ENCODE measurements at places on chromosomes 7 and 10.

DNA sequence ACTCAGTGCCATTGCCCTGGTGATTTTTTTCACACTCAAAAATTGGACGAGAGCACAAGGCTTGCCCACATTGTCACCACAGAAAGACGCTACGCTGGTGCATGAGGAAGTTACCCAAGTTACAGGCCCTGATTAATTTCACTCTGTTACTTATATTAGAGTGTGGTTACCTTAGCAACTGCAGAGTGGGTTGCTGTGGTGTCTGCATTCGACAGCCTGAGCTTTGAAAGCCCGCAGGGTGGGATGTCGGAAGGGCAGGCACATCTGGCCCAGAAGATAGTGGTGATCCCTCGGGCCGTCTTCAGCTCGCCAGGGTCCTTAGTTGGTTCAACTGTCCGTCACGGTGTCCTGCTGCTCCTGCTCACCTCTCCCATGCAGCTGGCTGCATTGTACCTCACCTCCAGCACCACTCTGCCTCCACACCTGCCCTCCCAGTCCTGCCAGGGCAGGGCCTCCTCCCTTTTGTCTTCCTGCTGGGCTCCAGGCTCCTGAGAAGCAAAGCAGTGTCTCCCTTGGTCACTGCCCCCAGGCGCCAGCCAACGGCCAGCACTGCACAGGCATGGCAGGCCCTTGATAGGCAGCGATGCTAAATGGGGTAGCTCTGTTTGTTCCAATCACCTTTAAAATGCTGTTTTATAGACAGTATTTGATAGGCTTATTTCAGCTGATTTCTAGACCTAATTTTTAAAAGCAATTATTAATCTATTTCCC, 167.2 kb downstream of the EBF3 start:
- DNase-seq, result no peak

- DNase-seq, result no peak
Measured at GRCh38 chr10:80186364-80187012, 18.8 kb downstream of the ANXA11 start.

DNA sequence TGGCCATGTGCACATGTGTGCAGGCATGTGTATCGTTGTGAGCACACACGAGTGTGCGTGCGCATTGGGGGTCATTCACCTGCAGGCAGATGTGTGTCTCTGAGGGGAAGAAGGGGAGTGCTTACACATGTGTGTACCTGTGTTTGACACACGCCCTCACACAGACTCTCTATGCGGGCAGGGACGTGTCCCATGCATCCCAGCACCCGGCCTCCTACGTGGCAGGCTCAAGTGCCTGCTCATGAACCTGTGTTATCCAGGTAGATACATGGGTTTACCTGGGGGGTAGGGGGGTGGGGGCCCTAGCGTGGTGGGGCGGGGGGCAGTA, 18.6 kb downstream of the KCP start:
- no peak for DNase-seq

DNA sequence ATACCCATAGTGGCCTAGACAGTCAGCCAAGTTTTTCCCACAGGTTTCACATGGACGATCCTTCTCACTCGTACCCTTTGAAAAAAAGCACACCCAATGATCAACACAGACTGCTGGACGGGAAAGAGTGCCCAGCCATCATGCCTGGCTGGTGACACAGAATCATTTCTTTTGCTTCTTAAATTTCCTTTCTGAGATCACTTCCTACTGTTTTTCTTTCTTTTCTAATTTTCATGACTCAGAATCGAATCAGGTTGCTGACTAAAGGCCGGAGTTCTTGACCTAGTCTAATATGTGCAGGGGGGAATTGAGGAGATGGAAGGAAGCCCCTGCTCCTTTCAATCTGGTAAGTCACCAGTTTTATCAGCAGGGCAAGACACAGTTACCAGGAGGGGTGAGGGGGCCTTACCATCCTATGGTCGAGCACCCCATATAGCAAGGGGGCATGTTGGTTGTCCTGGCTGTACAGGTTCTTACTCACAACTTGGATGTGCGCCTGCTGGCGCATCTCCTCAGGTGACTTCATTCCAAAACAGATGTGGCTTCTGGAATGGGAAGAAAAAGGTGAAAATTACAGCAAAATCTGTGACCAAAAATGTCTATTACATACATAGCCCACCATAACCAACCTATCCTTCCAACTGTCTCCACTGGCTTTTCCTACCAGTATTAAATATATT, 3.5 kb downstream of the POLR3A start:
- DNase-seq, result no peak

DNA sequence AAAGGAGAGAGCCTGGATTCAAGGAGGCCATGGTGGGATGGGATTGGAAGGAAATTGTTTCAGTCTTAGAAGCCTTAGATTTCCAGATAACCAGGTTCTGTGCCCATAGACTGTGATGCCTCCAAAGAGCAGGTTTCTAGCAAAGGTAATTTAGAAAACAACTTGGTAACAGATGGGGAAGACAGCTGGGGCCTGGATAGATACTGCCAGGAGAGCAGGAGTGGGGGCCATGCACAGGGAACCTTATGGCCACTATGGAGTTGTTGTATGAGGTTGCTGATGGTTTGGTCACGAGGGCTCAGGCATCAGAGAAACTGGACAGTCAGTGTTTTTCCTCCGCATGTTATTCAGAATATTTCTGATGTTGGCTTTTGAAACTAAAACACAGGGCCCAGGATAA, 901.9 kb downstream of the LRMDA start:
- DNase-seq, result no peak

GRCh38 chr7:106124186-106124585, 12.1 kb upstream of the SYPL1 start:
- no peak for DNase-seq

DNA sequence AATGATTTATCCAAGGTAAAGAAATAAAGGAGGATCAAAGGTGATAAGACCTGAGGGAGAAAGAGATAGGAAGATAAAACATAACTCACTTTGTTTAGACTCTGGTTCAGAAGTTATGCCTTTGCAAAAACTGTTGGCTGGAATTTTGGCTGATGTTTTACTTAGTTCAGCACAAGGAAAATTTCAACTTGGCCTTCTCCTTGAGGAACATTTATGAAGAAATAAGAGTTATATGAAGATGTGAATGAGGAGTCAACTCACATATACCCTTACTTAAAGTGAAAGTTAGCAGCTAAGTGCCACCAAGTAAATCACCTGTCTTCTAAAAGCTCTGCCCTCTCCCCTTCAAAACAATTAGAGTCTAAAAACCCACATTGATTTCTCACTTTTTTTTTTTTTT, 39.7 kb upstream of the COL1A2 start:
- no peak for DNase-seq

- DNase-seq, result no peak
Measured at GRCh38 chr10:126110489-126111180, 214.3 kb downstream of the FANK1 start.

DNA sequence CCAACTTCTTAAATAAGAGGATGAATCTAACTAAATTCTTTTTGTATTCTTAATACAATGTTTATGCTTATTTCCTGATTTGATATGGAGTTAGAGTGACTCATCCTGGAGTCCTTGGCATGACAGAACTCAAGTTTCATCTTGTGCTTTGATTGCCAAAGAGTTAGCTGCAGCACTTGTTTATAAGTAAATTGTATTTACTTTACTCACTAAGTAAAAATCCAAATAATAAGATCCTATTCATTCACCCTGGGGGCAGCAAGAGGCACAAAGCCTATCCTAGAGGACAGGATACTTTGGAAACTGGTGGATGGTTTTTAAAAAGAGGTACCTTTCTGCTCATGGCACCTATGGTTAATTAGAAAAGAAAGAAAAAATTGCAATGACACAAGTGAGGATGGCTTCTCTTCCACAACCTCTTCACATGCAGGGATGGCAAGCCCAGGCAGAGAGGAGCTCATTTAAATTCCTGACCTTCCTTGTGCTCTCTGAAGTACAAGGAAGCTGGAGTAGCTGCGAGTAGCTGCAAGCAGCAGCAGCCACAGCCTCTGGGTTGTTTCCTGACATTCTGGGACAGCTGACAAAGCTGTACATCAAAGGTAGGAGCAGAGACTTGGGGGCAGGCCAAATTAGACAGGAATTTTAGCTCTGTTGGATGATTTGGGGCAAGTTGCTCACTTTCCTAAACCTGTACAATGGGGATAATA, 28.5 kb upstream of the CROT start:
- no peak for DNase-seq

DNA sequence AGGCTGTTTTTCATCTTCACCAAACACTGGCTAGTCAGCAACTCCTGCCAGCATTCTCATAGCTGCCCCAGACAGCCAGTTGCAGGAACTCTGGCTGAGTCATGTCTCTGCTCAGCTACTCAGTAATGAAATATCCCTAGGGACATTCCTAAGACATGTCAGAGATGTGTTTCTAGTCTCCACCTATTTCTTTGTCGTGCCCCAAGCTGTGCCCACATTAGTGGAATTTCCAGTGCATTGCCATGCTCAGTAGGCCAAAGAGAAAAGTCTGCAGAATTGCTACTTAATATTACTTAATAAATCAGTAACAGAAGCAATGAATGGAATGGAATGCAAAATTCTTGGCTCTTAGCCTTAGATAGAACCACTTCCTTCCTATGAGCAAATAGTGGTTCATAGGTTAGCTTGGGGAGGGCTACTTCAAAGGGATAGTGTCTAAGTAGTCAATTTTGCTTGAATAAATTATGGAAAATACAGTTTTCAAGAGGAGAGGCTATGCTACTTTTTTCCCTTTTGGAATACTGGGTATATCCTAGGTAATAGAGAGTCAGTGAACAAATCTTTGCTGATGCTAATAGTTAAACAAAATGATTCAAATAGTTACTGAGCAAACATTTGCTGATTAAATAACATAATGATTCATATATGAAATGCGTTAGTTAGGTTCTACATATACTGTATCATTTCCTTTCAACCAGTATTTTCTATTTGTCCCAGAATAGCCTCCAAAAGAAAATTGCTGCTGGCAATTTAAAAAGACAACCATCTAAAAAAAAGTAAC, 23.6 kb upstream of the SEMA3C start:
- no peak for DNase-seq

GRCh38 chr10:2791774-2792443, 275.4 kb upstream of the PFKP start:
- DNase-seq, result no peak

GRCh38 chr10:69408318-69409175, 8.2 kb downstream of the TACR2 start:
- peak; percentile 84 for DNase-seq

GRCh38 chr10:133274751-133275683, 1.7 kb downstream of the ADAM8 start:
- peak; percentile 80 for DNase-seq

- DNase-seq, result no peak
Measured at GRCh38 chr10:124357561-124357885, 61.2 kb downstream of the OAT start.

DNA sequence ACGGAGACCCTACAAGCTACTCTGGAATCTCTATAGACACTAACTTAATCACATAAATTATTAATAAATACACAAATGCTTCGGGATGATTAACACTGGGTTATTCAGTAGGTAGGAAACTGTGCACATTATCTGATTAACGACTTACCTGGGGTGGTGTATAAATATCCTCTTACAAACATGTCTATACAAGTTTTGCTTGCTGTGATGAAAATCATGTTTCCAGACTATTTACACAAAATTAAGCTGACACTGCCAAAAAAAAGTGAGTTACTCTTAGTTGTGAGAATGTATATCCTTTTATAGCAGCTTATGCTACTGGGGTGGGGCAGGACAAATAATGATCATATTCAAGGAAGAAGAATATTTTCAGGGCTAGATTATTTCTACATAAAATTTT, 314.6 kb downstream of the C7orf25 start:
- DNase-seq, result no peak

DNA sequence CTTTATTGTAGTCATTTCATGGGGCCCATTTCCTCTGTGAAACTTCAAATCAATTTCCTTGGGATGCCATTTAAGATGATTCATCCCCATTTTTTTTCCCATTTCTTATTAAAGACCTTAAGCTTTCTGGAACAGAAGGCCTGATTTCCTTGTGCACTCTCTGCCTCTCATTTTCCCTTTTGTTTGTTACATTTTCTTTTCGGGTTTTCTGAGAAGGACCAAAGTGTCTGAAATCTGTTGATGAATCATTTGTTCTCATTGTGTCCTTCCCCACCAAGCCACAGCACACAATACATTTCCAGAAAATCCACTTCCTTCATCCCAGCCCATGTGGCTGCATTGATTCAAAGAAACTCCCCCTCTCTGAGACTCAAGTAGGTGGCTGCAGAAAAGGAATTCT, 372.4 kb downstream of the SFMBT2 start:
- no peak for DNase-seq

GRCh38 chr10:94680544-94680943, 3.0 kb upstream of the CYP2C18 start:
- DNase-seq, result no peak

DNA sequence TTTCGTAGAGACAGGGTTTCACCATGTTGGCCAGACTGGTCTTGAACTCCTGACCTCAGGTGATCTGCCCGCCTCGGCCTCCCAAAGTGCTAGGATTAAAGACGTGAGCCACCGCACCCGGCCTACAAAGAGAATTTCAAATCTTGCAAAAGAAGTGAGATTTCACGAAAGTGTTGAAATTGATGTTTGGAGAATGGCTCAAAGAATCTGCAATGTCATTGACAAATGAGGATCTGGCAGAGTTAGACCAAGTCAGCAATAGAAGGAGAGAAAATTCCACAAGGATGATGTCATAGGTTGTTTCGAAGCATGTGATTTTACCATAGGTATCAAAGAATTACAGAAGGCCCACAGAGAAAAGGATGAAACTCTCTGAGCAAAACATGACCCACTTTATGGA, 71.7 kb downstream of the LYZL2 start:
- DNase-seq, result no peak

- DNase-seq, result no peak
Measured at GRCh38 chr7:150569245-150569955, 2.2 kb downstream of the GIMAP4 start.

DNA sequence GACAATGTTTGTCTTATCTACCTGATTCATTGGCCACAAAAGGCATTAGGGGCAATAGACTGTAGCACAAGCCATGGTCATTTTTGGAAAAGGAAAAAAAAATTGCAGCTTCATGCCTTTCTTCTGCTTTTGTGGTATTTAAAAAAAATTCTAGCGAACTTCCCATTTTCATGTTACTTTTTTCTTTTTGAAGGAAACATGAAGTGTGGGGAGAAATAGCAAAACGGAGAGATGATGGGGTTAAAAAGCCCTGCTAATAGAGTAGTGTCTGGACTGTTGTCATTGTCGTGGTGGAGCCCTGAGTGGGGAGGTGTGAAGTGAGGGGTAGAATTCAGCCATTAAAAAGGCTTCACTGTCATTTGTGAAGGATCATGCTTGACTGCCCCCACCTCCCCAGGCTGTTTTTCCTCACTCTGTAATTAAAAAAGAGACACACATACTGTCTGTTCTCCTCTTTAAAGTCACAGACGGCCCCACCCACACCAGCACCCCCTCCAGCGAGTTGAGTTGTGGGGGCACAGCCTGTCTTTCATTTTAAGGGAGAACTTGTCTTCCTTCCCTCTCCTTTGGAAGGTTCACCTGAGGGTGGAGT, 272.4 kb downstream of the CREB5 start:
- DNase-seq, result no peak

Measured in T follicular helper cell (primary cell).